Effector CD4-positive, alpha-beta T cell (primary cell): ENCODE measurements at places on chromosomes 6 and 20.

DNA sequence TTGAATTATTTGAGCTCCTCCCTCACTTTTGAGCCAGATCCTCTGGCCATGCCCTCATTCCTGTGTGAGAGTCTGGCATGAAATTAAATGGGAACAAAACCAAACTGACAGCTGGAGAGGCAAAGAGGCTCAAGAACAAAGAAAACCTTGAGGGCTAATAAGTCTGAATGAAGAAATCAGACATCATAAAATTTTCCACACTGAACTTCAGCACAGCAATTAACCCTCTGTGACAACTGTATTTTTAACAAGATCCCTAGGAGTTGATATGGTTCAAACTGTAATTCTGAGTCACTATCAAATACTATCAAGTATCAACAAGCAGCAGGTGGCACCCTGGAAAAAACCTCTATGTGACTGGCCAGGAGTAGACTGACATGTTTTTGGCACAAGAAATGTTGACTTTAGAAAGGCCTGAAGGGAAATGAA, 109.4 kb upstream of the EMILIN3 start:
- no peak for DNase-seq

GRCh38 chr6:2264932-2265331, 19.5 kb upstream of the GMDS start:
- no peak for DNase-seq

DNA sequence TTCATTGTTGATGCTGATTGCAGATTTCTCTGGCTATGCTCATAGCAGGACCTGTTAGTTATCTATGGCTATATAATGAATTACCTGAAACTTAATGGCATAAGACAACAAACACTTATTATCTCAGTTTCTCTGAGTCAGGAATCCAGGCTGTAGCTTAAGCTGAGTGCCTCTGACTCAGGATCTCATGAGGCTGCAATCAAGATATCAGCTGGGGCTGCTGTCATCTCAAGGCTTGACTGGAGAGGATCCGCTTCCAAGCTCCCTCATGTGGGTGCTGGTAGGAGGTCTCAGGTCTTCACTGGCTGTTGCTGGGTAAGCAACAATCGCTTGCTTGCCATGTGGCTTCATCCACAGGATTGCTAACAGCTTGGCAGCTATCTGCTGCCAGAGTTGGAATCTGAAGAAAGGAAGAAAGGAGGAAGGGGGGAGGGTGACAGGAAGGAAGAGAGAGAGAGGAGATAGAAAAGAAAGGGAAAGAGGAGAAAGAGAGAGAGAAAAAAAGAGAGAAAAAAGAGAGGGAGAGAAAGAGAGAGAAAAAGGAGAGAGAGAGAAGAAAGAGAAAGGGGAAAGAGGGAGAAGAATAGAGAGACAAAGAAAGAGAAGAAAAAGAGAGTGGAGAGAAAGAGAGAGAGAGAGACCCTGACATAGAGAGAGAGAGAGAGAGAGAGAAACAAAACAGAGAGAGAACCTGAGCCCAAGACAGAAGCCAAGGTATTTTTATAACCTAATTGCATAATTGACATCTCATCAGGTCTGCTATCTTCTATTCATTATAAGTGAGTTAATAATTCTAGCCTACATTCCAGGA, 579.0 kb upstream of the BTBD3 start:
- DNase-seq: no peak

DNA sequence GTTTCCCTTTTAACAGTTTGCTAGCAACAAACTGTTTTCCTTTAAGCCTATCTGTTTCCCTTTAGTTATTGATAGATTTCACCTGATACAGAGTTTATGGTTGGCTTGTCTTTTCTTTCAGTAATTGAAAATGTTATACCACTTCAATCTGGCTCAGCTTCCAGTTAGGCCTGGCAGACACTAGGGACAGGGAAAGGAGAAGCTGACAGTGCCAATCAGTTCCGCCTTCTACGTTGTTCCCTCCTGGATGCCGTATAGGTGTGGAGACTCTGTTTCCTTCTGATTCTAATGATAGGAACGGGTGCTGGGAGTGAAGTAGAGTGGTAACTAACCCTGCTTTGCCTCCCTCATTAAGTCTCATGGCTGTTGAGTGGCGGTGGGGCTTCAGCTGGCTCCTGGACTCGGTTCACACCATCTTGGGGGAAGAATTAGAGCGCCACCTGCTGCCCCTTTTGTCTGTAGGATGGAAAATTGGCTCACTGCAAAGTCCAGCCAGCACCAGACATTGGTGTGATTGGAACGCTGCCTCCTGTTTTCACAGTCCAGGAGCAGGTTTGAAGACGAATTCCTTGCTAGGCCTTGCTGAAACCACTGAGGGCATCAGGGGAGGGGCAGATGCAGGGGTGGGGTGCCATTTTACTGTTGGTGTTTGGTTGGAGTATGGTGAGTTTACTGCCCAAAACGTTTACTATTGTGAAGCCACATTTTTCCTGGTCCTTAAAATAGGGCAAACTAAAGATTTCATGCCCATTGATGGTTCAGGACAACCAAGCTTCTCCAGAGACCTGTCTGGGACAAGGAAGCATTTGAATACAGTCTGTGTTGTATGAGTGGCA, 1729.5 kb downstream of the GRIK2 start:
- DNase-seq: no peak

DNA sequence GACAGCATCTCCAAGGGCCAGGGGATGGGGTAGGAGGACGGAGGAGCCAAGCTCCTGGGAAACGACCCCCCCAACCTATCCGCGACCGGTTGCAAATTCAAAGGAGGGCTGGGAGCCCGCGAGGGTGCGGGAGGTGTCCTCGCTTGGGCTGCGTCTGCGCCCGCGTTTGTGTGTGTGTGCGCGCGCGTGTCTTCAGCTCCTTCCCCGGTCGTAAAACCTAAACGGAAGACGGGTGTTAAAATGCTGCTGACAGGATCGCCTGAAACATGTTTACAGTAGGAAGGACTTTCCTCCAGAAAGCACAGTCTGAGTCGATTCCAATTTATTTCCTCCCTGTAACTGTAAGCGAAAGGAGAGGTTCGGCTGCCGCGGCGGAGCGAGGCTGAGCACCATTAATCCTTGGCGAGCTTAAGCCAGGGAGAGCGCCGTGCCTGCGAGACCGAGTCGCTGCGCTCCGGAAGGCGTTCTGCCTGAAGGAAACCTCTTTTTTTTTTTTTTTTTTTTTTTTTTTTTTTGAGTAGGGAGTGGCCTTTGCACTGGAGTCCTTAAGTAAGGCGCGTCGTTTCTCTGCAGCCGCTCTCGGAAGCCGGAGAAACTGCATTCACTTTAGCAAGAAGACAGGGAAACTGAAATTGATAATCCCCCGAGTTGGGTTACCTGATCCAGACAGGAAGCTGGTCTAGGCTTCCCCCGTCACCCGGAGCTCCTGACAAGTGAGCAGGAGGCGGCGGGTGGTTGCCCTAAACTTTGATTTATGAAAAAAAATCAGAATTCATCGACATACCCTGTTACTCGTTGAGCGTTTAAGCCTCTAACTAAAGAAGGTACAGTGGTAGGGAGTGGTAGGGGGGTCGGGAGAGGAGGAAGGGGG, 4.8 kb upstream of the SOX4 start:
- no peak for DNase-seq

GRCh38 chr6:44624226-44624625, 236.7 kb downstream of the CDC5L start:
- DNase-seq: no peak

DNA sequence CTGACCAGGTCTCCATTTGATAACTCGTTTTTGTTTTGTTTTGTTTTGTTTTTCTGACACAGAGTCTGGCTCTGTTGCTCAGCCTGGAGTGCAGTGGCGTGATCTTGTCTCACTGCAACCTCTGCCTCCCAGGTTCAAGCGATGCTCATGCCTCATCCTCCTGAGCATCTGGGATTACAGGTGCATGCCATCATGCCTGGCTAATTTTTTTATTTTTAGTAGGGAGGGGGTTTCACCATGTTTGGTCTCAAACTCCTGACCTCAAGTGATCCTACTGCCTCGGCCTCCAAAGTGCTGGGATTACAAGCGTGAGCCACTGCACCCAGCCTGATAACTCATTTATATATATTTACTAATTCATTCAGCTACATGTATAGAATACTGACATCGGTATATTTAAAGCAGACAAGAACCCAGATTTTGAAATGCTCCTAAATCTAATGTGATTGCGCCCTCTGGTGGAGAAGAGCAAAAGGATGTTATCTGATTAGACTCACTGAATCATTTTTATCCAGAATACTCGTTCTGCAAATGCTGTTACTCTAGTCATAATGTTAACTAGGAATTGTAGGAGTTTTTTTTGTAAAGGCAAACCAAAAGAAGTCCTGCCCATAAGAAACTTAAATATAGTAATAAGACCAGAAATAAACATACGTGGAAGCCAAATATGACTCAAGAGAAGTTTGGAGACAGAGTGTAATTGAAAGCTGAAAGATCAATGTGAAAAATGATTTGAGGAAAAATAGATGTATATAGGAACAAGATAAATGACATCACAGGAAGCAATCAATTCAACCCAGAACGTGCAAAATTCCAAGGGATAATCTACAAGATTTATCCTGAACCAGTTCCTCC, 5.3 kb upstream of the COL12A1 start:
- peak; percentile 59 for DNase-seq

- no peak for DNase-seq
Observed at GRCh38 chr6:20301256-20301655, 89.0 kb upstream of the MBOAT1 start.

GRCh38 chr6:15378866-15379265, 133.0 kb downstream of the JARID2 start:
- DNase-seq: no peak

GRCh38 chr6:12403947-12404647, 113.9 kb downstream of the EDN1 start:
- no peak for DNase-seq

- DNase-seq: no peak
Observed at GRCh38 chr6:101294676-101295075, 98.8 kb upstream of the GRIK2 start.

DNA sequence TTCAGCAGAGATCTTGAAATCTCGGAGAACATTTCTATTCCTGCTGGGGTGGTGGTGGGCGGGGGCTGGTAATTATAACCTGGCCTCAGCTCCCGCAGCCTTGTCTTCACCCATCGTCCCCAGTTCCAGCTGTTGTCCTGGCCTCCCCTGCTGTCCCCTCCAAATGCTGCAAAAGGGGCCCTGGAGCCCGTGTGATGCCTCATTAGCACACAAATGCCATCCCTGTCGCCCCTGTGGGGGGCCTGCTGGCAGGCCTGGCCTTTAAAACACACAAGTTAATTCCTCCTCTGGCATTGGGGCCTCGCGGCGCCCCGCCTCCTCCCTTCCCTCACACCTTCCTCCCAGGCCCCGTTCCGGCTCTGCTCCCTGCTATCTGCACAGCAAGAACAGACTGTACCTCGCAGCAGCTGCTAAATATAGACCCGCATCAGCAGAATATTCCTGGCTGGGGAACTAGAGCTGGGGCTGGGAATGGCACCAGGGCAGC, 85.7 kb downstream of the CDH22 start:
- DNase-seq: no peak

GRCh38 chr6:39243809-39244208, 14.5 kb upstream of the KCNK5 start:
- DNase-seq: no peak

- no peak for DNase-seq
Observed at GRCh38 chr6:4259391-4259790, 124.0 kb upstream of the ECI2 start.

- no peak for DNase-seq
Observed at GRCh38 chr6:95866732-95867131, 149.0 kb upstream of the FUT9 start.

DNA sequence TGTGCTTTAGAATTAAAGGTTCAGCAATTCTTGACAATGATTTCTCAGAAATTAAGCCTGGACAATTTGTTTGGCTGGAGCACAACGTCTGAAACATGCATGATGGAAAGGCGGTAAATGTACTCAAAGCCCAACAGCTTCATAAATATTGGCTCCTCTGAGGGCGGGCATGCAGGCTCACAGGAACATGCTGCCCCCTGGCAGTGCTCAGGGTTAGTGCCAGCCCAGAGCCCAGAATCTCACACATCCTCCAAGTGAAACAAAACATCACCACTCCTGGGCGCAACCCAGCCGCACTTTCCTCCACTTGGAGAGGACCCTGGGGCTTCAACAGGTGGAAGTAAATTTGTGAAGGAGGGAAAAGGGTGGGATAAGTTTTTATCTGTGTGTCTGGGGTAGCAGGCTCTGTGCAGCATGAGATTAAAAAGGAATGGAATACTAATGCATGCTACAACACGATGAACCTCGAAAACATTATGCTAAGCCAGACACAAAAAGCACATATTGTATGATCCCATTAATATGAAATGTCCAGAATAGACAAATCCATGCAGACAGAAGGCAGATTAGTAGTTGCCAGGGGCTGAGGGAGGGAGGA, 54.1 kb upstream of the PTPRT start:
- DNase-seq: no peak

DNA sequence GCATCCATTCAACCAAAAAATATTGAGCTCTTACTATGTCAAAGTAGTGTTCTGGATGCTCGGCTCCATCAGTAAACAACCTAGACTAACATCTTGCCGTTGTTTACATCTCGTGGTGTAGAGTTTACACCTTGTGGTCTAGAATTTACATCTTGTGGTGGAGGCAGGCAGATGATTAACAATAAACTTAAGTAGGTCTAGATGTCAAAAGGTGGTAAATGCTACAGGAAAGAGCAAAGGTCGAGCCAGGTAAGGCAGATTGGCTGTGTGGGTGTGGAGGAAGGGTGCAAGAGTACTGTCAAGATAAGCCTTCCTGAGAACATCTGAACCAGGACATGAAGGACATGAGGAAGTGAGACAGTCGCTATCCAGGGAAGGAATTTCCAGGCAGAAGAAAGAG, 88.4 kb upstream of the ESR1 start:
- no peak for DNase-seq

GRCh38 chr6:31478186-31478950, 19.6 kb upstream of the MICB start:
- no peak for DNase-seq

GRCh38 chr6:24493945-24494820, 586 bp upstream of the ALDH5A1 start:
- no peak for DNase-seq

DNA sequence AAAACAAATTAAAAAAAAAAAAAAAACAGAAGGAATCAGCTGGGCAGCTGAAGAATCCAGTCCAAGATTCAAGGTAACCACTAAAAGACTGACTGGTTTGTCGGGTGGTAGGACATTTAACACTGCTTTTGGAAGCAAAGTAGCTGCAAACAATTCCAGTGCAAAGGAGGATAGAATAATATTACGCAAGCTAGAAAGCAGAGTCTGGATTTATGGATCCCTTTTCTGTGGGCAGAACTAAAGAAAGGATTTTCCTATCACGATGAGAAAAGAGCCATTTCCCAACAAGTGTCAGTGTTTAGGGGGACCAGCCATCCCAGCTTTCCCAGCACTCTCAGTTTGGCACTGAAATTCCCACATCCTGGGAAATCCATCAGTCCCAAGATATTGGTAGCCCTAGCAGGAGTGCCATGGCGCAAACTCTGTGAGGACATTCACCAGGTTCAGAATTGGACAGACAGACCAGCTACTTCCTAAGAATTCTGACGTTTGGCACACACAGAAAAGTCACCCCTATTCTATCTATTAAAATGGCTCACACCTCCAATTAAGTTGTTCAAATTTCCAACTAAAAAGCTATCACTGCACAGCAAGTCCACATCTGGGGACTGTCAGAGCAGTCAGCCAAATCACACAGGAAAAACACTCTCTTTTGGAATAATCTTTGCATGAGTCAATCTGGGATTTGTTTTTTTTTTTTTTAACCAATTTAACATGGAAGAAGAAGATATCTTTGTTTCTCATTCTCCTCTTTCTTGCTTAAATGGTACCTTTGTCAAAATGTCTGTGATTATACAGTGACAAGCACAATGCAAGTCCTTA, 356.8 kb upstream of the ARID1B start:
- no peak for DNase-seq

GRCh38 chr20:49496553-49497397, 14.3 kb upstream of the KCNB1 start:
- no peak for DNase-seq

- no peak for DNase-seq
Observed at GRCh38 chr20:16314748-16315159, 258.5 kb downstream of the KIF16B start.
